ENCODE measurements at places on chromosomes 11 and 22. TPM values are rescaled to one million over a fixed set of nuclear protein-coding genes. Genes with fewer than 3 reads are reported as not detected.
A peak's percentile ranks its signal among the peaks of the same experiment; 100 is the strongest.

Gene OR56A4
- total RNA-seq = not detected

DNA sequence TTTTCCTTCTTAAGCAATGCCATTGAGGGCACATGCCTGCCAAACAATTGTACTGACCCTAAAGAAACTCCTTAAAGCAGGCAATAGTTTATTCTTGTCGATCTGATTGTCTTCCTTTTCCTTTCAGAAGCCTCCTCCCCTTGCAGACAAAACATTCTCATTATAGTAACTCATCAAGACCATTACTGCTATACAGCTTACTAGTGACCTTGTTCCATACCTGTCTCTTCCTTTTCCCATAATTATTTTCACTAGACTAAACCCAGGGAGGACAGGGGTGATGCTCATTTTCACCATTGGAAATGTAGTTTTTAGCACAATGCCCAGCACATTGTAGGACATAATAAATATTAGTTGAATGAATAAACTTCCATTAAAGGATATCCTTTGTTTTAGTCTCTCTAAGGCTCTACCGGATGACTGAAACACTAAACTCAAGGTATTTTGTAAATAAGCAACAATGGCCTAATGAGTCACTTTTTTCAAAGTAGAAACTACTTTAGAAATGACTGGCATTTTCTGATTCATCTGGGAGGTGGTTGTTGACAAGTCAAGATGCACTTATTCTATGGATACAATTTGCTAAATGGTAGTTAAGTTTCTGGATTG is 9.3 kb upstream of the MSANTD4 start:
- peak; percentile 35 for DNase-seq
- no peaks in the 10 kb centered on the region for H3K27me3 ChIP-seq
- no peaks in the 10 kb centered on the region for H3K36me3 ChIP-seq
- H3K27ac ChIP-seq = no peak overlapping the region
- no peaks in the 10 kb centered on the region for H3K4me1 ChIP-seq

Gene PHLDB1
- total RNA-seq = 40.0 TPM

GRCh38 chr11:112382561-112382960 is 121.9 kb upstream of the PLET1 start:
- no peak overlapping the region for H3K27ac ChIP-seq
- H3K4me1 ChIP-seq = no peaks in the 10 kb centered on the region
- H3K27me3 ChIP-seq = no peaks in the 10 kb centered on the region
- H3K4me3 ChIP-seq = no peak overlapping the region
- no peak for DNase-seq

DNA sequence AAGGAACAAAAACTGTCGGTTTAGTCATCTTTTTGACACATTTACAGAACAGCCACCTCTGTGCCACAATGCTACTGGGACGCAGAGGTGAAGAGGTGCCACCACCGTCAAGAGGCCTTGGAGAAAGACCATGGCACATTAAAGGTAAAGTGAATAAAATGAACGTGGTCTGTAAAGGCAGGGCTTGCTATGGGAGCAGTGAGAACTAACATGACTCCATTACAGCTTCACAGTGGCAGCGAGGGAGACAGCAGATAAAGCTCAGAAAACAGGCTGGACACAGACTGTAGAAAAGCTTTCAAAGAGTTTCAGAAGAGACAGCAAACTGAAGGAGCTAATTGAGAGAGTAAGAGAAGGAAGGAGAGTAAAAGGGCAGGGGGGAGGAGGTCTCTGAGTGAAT is 102.9 kb downstream of the GAB2 start:
- no peaks in the 10 kb centered on the region for H3K36me3 ChIP-seq
- H3K27ac ChIP-seq = no peak overlapping the region
- DNase-seq = no peak
- H3K4me1 ChIP-seq = peaks cover 16% of the 10 kb centered on the region

DNA sequence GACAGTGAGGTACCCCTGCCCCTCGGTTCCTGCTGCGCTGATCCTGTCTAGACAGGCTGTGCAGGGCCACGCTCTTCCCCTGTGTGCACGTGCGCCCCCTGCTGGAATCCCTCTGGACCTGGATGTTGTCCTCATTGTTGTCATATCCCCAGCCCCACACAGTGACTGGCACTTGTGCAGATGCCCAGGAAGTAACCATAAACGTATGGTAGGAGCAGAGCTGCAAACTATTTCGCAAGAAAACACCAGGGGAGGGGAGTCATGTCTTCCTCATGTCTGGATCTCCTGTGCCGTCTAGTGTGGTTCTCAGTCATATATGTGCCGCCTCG is 114.7 kb downstream of the CRYBB2 start:
- no peak overlapping the region for H3K27ac ChIP-seq
- DNase-seq = peak; percentile 16
- no peaks in the 10 kb centered on the region for H3K27me3 ChIP-seq
- H3K4me3 ChIP-seq = no peak overlapping the region

DNA sequence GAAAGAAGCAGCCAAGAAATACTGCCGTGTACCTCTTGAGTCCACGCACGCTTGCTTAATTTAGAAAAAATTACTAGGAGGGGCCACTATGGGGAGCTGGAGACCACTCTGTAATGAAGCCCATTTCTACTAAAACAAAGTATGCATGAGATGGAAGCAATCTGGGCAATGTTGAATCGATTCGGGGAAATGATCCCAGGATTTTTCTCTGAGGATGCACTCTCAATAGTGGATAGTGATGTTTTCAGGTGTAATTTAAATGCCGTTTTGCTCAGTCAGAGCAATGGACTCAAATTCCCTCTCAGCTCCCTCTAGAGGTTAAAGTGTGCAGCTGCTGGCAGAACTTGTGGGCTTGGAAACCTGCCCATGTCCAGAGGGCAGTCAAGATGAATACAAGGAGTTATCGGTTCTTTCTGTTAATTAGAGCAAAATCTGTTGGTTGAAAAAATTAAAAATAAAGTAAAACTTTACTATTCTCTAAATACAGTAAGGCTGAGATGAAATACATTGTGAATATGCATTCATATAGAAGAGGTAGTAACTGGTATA is 64.1 kb downstream of the ME3 start:
- peak; percentile 80 for DNase-seq
- no peak overlapping the region for H3K27ac ChIP-seq
- no peaks in the 10 kb centered on the region for H3K36me3 ChIP-seq
- H3K4me1 ChIP-seq = peaks cover 5% of the 10 kb centered on the region

DNA sequence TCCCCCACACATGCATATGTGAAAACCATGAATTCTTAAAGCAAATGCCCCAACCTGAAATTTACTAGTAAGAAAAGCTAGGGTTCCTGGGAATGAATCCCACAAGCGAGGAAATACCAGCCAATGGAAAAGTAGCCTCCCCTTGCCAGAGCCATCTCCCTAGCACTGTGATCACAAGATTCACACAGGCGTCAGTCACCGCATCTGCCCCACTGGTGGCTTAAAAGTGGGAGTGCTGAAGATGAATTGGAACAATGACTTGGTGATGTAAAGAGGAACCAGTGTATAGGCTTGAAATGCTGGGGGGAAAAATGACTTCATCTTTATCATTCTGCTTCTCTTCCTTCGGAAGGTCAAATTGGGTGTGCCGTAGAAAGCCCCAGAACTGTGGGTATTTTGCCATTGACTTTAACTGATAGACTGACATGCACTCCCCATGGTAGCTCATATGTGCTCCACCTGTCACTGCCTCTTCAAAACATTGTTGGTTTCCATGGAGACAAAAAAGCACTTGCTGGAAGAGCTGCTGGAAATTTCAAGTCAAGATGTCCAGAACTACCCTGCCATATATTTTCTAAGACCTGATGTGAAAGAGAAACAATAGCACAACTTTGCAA is 19.2 kb upstream of the ASPHD2 start:
- no peak for DNase-seq
- no peaks in the 10 kb centered on the region for H3K36me3 ChIP-seq
- H3K4me3 ChIP-seq = no peak overlapping the region
- peaks cover 33% of the 10 kb centered on the region for H3K27me3 ChIP-seq
- H3K27ac ChIP-seq = no peak overlapping the region

- DNase-seq = no peak
- no peaks in the 10 kb centered on the region for H3K36me3 ChIP-seq
- H3K27ac ChIP-seq = no peak overlapping the region
- H3K4me3 ChIP-seq = no peak overlapping the region
- no peaks in the 10 kb centered on the region for H3K4me1 ChIP-seq
These were observed 116.6 kb downstream of the CEP164 start for GRCh38 chr11:117444256-117444655.

DNA sequence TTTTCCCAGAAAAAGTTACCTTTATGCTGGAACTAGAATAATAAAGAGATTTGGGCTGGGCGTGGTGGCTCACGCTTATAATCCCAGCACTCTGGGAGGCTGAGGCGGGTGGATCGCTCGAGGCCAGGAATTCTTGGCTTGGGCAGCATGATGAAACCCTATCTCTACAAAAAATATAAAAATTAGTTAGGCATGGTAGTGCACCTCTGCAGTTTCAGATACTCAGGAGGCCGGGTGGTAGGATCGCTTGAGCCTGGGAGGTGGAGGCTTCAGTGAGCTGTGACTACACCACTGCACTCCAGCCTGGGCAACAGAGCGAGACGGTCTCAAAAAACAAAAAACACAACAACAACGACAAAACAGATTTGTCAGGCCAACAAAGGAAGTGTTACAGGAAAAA is 119.3 kb upstream of the OR9Q1 start:
- DNase-seq = no peak
- no peaks in the 10 kb centered on the region for H3K4me1 ChIP-seq
- H3K4me3 ChIP-seq = peak overlapping the region; percentile 28
- no peaks in the 10 kb centered on the region for H3K27me3 ChIP-seq

Gene ACTN3
- total RNA-seq = under 0.01 TPM

- DNase-seq = no peak
- H3K27ac ChIP-seq = no peak overlapping the region
- peaks cover 3% of the 10 kb centered on the region for H3K36me3 ChIP-seq
- H3K27me3 ChIP-seq = no peaks in the 10 kb centered on the region
- H3K4me1 ChIP-seq = peaks cover 7% of the 10 kb centered on the region
These were observed 156.8 kb downstream of the NAV2 start for GRCh38 chr11:19869466-19869865.

- H3K4me1 ChIP-seq = no peaks in the 10 kb centered on the region
- no peak overlapping the region for H3K27ac ChIP-seq
- no peaks in the 10 kb centered on the region for H3K36me3 ChIP-seq
- no peak overlapping the region for H3K4me3 ChIP-seq
- no peak for DNase-seq
- peaks cover 6% of the 10 kb centered on the region for H3K27me3 ChIP-seq
These were observed 29.6 kb upstream of the CCDC134 start for GRCh38 chr22:41770715-41771468.

Gene HEPACAM
- total RNA-seq = 0.18 TPM

DNA sequence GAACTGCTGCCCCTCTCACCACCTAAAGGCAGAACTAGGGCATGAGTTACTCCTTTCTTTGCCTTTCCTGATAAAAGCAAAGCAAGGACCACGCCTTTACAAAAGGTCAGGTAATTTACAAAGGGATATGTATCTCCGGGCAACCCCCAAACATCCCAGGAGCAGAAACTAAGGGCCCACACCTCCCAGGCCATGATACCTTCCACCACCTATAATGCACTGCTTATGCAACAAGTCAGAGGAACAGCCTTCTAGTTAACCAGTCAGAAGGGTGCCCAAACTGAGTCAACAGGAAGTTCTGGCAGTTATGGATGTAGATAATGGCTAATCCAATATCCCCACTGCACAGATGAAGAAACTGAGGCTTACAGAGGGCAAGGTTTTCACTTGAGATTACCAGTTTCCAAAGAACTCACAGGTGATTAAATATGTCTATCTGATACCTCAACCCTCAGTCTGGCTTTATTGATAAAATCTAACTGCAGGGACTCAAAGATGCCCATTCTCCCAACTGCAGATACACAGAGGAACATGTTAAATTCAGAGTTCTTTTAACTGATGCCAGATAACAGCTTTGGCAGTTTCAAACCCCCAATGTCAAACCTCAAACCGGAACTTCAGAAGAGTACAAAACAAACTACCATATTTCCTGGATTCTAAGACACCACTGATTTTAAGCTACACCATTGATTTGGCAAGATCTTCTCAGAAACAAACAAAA is 16.8 kb upstream of the CASTOR1 start:
- DNase-seq = no peak
- no peak overlapping the region for H3K27ac ChIP-seq

Gene P2RY2
- total RNA-seq = not detected

DNA sequence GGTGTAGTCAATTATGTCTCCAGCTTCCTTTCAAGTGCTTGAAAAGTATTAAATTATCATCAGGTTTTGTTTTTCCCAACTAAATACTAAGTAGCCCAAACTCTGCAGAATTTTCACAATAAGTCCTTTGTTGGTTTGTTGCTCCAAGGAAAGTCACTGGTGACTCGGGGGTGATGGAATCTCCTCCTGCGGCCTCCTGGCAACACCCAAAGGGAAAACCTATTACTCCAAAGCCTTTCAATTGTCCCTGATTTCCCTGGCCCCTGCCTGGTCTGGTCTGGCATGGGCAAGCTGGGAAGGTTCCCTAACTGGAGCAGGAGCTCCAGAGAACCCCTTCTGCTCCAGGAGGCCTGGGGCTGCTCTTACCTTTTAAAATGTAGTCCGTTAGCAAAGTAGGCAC is 47.9 kb downstream of the FEZ1 start:
- H3K36me3 ChIP-seq = peaks cover 6% of the 10 kb centered on the region
- H3K4me3 ChIP-seq = no peak overlapping the region
- peak; percentile 75 for DNase-seq
- H3K27ac ChIP-seq = peak overlapping the region; percentile 49
- H3K27me3 ChIP-seq = no peaks in the 10 kb centered on the region

DNA sequence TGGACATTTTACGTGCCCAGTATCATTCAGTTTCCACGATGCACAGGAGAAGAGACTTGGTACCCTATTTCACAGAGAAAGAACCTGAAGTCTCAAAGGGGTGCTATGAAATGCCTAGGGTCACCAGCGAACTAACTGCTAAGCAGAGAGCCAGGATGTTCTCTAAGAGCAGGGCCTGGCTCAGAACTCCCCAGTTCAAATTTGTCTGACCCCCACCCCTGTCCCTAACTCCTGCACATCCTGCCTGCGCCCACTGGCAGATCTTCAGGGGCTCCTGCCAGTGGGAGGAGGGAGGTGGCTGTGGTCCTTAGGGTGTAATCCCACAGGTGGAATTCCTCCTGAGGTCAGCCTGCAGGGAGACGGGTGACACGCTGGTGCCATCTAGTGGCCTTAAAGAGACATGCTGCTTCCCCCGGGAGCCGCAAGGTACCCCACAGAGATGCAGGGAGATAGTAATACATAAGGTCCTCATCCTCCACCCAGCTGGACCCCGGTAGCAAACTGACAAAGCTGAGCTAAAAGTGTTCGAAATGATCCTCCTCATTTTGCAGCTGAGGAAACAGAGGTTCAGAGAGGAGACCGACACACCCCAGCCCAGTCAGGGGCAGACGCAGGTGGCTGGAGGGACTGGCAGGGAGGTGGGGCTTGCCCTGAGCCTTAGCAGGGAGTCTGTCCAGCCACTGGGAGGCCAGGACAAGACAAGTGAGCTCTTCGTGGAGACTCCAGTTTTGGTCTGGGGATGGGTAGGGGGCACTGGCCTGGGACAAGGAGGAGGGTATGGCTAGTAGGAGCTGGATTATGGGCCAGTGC is 34.1 kb downstream of the MB start:
- H3K36me3 ChIP-seq = no peaks in the 10 kb centered on the region
- no peak overlapping the region for H3K27ac ChIP-seq
- peaks cover 4% of the 10 kb centered on the region for H3K4me1 ChIP-seq

- no peak overlapping the region for H3K27ac ChIP-seq
- no peaks in the 10 kb centered on the region for H3K27me3 ChIP-seq
- H3K36me3 ChIP-seq = no peaks in the 10 kb centered on the region
- no peak overlapping the region for H3K4me3 ChIP-seq
- no peaks in the 10 kb centered on the region for H3K4me1 ChIP-seq
- no peak for DNase-seq
These were observed 929.8 kb upstream of the CNTN5 start for GRCh38 chr11:98090861-98091505.

GRCh38 chr22:23767673-23768548 is at the start of gene CHCHD10:
TSS of gene CHCHD10 (minus strand) at chr22:23767972. CDS start at chr22:23767874, 98 bp downstream.
- H3K27ac ChIP-seq = no peak within 1 kb of the TSS
- no peaks in the 10 kb centered on the region for H3K27me3 ChIP-seq
- DNase-seq = peak; percentile 50
- H3K36me3 ChIP-seq = no peaks in the 10 kb centered on the region

- no peak overlapping the region for H3K27ac ChIP-seq
- H3K4me3 ChIP-seq = no peak overlapping the region
These were observed 3.0 kb upstream of the SWAP70 start for GRCh38 chr11:9660886-9661285.
